ENCODE measurements at places on chromosomes 11 and 22. TPM values are rescaled to one million over a fixed set of nuclear protein-coding genes. Genes with fewer than 3 reads are reported as not detected.

Gene FUT4
- 3.8 TPM for polyA plus RNA-seq

Gene ACTN3
- 0.39 TPM for polyA plus RNA-seq

Gene RIN1
- 1.9 TPM for polyA plus RNA-seq

Gene GSTT2B
- polyA plus RNA-seq: 10.2 TPM

Gene RELA
- 53.9 TPM for polyA plus RNA-seq

Gene MMP20
- not detected for polyA plus RNA-seq

Gene TRPC6
- 3.5 TPM for polyA plus RNA-seq

Gene FAM83F
- polyA plus RNA-seq: 0.67 TPM

Gene OR10D3
- polyA plus RNA-seq: not detected

Gene PGA5
- polyA plus RNA-seq: 0.77 TPM

Gene OR4D10
- polyA plus RNA-seq: not detected

Gene TMPRSS13
- 0.32 TPM for polyA plus RNA-seq

Gene NLRP14
- 2.6 TPM for polyA plus RNA-seq

Gene ADAMTS8
- polyA plus RNA-seq: 3.0 TPM

Gene IL17REL
- 0.96 TPM for polyA plus RNA-seq

Gene LRRC55
- 39.3 TPM for polyA plus RNA-seq

Gene PGR
- 0.47 TPM for polyA plus RNA-seq

Gene FAM180B
- 1.7 TPM for polyA plus RNA-seq

Gene OR51B5
- 0.33 TPM for polyA plus RNA-seq

Gene PRODH
- polyA plus RNA-seq: 57.6 TPM

Gene B4GAT1
- polyA plus RNA-seq: 170 TPM

Gene SMC1B
- 0.08 TPM for polyA plus RNA-seq

Gene RAG2
- polyA plus RNA-seq: 0.35 TPM
